Activated CD4-positive, alpha-beta T cell treated with anti-CD3 and anti-CD28 coated beads, Interleukin-2, amount 10 ng/mL, durations not matched to agents 7 days and 5 days (primary cell): ENCODE measurements at places on chromosomes 6 and 20.

DNA sequence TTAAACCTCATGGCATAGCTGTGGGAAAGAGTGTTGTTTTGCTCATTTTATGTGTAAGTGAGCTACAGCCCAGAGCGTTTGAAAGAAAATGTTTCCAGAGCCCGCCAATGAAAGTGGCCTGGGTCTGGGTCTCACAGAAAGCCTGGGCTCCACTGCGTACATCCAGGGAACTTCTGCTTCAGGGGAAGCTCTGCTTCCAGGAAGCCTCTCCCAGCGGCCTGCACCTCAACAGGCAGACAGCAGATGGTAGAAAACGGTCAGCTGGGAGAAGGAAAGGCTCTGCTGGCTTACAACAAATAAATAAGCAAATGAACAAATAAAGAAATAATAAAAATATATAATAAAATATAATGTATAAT lies 270.5 kb upstream of the SUPT3H start:
- no peak for DNase-seq

DNA sequence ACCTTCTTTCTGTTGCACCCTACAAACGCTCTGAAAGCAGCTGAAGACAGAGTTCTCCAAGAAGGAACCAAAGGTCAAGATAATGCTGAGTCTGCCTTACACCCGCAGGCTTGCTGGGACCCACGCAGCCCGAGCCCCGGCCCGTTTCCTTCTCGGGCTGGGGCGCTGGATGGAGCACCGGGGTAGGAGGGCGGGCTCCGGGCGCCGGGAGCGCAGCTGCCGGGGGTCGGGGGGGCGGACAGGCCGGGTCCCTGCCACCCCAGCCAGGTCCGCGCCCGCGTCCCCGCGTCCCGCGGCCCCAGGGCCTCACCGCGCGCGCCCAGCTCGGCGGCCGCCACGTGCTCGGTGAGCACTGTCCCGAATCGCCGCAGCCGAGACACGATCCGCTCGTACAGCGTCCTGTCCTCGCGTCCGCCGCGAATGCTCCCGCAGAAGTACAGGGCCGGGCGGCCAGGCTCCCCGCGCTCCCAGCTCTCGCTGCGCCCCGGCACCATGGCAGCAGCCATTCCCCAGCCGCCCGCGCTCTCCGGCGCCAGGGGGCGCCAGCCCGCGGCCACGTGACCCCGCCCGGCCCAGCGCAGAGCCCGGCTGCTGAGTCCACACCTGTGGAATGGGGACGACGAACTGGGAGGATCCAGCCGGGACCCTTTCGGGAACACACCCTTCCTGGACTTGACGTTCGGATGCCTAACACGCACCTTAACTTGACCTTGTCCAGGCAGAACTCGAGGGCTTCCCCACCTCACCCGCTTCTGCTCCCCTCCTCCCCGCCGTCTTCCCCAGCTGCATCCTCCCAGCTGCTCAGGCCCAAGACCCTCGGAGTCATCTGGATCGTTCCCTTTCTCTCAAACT lies at the start of gene DNPH1:
Gene DNPH1, minus strand, starts transcription at position 531 of the 852 bp plus-strand sequence. Its CDS starts 25 bp downstream, at position 506.
- peak; percentile 72 for DNase-seq

GRCh38 chr6:36976007-36976264 lies 10.1 kb downstream of the MTCH1 start:
- no peak for DNase-seq

DNA sequence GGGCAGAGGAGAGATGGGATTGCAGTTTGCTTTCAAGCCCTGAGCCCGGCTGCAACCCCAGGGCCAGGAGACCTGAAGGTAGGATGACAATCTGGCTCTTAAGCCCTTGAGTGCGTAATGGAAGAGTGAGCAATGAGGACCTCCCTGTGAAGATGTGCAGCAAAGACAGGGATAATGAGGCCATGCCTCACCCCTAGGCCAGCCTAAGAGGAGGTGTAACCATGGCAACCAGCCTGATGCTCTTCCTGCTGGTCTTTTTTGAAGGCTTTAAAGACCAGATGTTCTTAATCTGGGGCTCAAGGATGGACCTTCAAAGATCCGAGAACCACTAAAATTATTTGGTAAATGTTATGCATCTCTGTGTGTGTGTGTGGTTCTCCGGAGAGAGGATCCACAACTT lies 8.2 kb downstream of the ARHGAP40 start:
- DNase-seq = no peak

DNA sequence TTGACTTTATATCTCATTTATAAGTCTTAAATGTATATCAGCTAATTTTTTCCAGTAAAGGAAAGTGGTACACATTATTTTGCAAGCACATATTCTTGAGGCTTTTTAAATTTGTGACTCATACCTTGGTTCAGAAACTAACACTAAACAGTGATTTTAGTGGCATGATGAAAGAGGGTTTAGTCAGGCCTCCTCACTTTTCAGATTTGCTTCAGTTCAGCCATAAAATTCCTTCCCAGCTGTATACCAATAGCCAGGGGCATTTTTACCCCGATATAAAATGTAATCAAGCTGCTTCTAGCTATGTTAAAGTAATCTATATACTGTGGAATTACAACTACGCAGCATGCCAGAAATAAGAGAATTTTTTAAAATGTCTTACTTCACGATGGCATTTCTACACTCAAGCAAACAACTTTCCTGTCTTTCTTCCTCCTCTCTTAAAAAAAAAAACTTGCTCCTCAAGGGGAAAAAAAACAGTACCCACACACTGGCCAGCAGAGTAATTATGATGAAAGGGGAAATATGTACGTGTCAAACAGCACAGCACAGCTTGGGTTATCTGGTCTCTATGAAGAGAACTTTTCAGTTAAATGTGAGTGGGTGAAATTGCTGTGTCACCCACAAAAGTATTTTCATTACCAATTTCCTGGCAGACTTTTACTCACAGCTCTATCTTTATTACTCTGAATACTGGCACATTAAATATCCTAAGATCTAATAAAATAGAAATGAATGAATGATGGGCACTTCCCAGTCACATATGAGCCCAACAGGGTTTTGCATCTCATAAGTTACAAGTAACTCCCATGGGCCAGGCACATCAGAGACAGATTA lies 244.8 kb upstream of the TENT5A start:
- no peak for DNase-seq
